SJSA1 (cell line): ENCODE measurements at places on chromosomes 11 and 22. TPM values are rescaled to one million over a fixed set of nuclear protein-coding genes. Genes with fewer than 3 reads are reported as not detected.

NRXN2 gene
- not detected in 2 replicates for total RNA-seq

ANO1 gene
- total RNA-seq = 0.72 and 1.4 TPM in 2 replicates

POU2AF2 gene
- not detected in 2 replicates for total RNA-seq

SYT8 gene
- total RNA-seq = 0.06 TPM in 1 of 2 replicates, not detected in the other

CXCR5 gene
- total RNA-seq = not detected in 2 replicates

MPPED1 gene
- not detected in 2 replicates for total RNA-seq

HIC2 gene
- total RNA-seq = 3.5 and 5.4 TPM in 2 replicates

HPX gene
- total RNA-seq = 0.32 TPM in 1 of 2 replicates, not detected in the other

DENND6B gene
- 0.06 and 0.47 TPM in 2 replicates for total RNA-seq

CATSPER1 gene
- 0.50 and 1.4 TPM in 2 replicates for total RNA-seq

CFL1 gene
- total RNA-seq = 4,273 and 4,722 TPM in 2 replicates

FXYD6 gene
- total RNA-seq = 0.05 TPM in 1 of 2 replicates, not detected in the other

KCTD14 gene
- total RNA-seq = 2.3 and 7.7 TPM in 2 replicates

FGF19 gene
- total RNA-seq = 3.0 and 10.3 TPM in 2 replicates

PARVG gene
- total RNA-seq = not detected in 2 replicates

OR4D5 gene
- not detected in 2 replicates for total RNA-seq

CRYBB2 gene
- 0.21 TPM in 1 of 2 replicates, not detected in the other for total RNA-seq

RASSF10 gene
- total RNA-seq = not detected in 2 replicates

PDGFD gene
- total RNA-seq = 4.3 and 6.6 TPM in 2 replicates

BTBD18 gene
- total RNA-seq = not detected in 2 replicates

OR51B4 gene
- total RNA-seq = not detected in 2 replicates

KCNQ1OT1 gene
- 1.3 and 2.1 TPM in 2 replicates for total RNA-seq

FERMT3 gene
- total RNA-seq = 0.84 TPM in 1 of 2 replicates, not detected in the other

FOSL1 gene
- 72.1 and 97.5 TPM in 2 replicates for total RNA-seq

SCN4B gene
- total RNA-seq = not detected in 2 replicates

CECR2 gene
- total RNA-seq = not detected in 2 replicates

LTBP3 gene
- 22.9 and 52.0 TPM in 2 replicates for total RNA-seq

CDHR5 gene
- total RNA-seq = not detected in 2 replicates

FGF3 gene
- total RNA-seq = not detected in 2 replicates

BATF2 gene
- total RNA-seq = not detected in 2 replicates

ROM1 gene
- total RNA-seq = 3.1 and 10.4 TPM in 2 replicates
